COR-L47 (cell line): ENCODE measurements at places on chromosomes 6 and 20.

DNA sequence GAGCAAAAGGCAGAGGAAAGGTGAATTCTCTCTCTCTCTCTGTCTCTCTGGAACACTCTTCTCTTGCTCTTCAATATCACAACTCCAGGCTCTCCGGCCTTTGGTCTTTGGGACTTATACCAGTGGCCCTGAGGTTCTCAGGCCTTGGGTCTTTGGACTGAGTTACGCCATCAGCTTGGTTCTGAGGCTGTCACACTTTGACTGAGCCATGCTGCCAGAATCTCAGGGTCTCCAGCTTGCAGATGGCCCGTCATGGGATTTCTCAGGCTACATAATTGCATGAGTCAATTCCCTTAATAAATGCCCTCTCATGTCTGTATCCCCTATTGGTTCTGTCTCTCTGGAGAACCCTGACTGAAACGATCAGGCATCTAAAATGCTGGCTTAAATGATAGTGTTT is 12.9 kb downstream of the BTN2A1 start:
- DNase-seq: no peak

DNA sequence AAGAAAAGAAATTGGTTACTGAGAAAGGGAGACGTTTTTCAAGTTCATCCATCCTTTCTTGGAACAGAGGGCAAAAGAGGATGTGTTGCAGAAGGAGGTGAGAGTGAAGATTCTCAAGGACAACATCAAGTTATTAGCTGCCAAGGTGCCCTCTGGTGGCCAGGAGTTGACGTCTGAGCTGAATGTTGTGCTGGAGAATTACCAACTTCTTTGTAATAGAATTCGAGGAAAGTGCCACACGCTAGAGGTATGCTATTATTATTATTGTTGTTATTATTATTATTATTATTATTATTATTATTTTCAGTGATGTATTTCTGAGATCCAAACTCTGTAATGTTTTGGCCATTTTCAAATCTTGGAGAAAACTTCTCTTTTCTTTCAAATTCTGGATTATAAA is 197.0 kb downstream of the UTRN start:
- DNase-seq: peak; percentile 44

GRCh38 chr20:61833807-61834610 is 231.7 kb downstream of the TAF4 start:
- DNase-seq: no peak

DNA sequence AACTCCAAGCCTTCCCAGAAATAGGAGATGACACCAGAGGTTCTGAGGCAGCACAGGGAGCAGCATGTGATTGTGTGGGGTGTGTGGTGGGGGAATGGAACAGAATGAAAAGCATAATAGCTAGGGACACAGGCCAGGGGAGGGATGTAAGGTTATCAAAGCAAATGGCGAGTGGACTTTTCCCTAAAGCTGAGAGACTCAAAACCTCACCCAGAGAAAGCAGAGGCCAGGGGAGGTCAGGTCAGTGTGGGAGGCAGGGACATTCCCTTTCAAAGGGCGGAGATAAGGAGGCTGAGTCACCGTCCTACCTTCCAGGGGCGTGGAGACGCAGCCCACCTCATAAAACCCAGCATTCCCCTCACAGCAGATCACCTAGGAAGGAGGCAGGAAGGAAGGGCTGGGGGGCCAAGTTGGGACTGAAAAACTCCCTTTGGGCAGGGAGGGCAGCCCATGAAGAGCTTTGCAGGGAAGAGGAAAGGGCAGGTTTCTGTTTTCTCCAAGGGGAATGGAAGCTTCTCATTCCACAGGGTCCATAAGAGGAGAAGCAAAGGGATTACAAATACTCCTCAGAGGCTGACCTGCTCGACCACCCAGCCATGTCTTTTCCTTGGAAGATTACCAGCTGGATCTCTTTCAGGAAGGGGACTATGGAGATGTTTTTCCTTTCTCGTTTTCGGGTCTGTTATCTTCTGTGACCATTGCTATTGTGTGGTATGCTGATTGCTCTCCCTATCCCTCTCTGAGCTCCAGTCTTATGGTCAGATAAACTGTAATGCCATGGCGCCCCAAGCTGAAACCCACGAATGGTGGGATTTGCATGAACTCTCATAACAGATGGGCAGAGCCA is 9.6 kb upstream of the LY6G5C start:
- no peak for DNase-seq

- no peak for DNase-seq
These were observed 14.5 kb downstream of the SERPINB1 start for GRCh38 chr6:2827142-2827541.
